ENCODE measurements at places on chromosomes 1 and 21.

- DNase-seq = no peak
These were observed 43.7 kb downstream of the ST7L start for GRCh38 chr1:112575154-112575804.

GRCh38 chr1:56404066-56404465, 175.3 kb downstream of the PLPP3 start:
- DNase-seq = no peak

- no peak for DNase-seq
These were observed 41.3 kb downstream of the TBCE start for GRCh38 chr1:235408503-235408960.

GRCh38 chr1:81327743-81328142, 473.0 kb upstream of the ADGRL2 start:
- no peak for DNase-seq

GRCh38 chr1:226627050-226627755, 78.6 kb downstream of the STUM start:
- no peak for DNase-seq

- no peak for DNase-seq
These were observed 26.5 kb downstream of the APP start for GRCh38 chr21:26144031-26144430.

GRCh38 chr1:33819290-33819912, 44.5 kb upstream of the HMGB4 start:
- no peak for DNase-seq

- DNase-seq = no peak
These were observed 43.8 kb downstream of the C1orf198 start for GRCh38 chr1:230824551-230824918.

DNA sequence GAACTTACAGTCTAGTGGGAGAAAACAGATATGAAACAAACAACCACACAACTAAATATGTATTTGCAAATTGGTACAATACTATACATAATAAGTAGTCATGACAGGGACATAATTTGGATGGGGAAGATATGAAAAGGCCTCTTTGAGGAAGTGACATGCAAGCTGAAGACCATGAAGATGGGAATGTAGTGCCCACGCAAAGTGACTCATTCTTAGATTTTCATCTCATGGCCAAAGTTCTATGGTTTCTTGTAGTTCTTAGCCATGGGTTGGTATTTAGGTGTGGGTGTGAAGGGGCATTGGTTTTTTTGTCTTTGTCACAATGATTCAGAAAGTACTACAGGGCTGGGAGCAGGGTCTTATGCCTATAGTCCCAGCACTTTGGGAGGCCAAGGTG, 105.4 kb upstream of the FAM78B start:
- no peak for DNase-seq

GRCh38 chr1:167196166-167196565, 24.5 kb upstream of the POU2F1 start:
- no peak for DNase-seq

GRCh38 chr1:178961331-178961730, 64.4 kb upstream of the FAM20B start:
- no peak for DNase-seq

- DNase-seq = peak; percentile 80
These were observed 296 bp upstream of the RNPEP start for GRCh38 chr1:201982082-201982622.

GRCh38 chr1:94713472-94714141, 106.5 kb upstream of the SLC44A3 start:
- DNase-seq = no peak

DNA sequence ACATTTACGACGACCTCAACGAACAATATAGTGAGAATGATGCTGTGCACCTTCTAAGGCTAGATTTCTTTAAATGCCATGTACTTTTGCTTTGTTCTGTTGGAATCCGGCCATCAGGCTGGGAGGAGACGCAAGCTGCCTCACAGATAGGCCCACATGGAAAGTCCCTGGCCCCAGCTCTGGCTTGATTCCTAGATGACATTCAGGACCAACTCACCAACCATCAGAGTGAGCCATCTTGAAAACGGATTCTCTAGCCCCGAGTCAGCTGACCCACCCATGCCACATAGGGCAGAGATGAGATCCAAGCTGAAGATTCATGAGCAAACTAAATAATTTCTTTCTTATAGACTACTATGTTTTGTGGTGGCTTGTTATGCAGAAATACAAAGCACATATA, 164.4 kb downstream of the ZNF281 start:
- no peak for DNase-seq

DNA sequence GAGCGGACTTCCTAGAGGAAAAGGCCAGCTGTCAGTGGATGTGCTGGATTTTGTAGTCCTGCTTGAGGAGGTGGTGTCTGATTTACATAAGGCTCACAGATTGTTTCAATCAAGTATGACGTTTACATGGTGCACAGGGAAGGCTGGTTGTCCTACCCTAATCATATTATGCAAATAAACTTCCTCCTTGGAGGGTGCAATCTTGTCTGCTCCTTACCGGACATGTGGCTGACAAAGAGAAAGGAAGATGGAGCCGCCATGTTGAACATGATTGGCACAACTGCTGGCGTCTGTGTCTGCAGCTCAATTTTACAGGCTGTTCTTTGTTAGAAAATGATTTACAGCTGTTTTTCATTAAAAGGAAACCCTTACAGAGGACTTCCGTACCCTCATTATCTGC, 1656.1 kb downstream of the KCNT2 start:
- no peak for DNase-seq

GRCh38 chr1:49111931-49112330, 335.2 kb upstream of the BEND5 start:
- no peak for DNase-seq

GRCh38 chr1:162297208-162297607, 79.4 kb downstream of the SPATA46 start:
- DNase-seq = no peak

DNA sequence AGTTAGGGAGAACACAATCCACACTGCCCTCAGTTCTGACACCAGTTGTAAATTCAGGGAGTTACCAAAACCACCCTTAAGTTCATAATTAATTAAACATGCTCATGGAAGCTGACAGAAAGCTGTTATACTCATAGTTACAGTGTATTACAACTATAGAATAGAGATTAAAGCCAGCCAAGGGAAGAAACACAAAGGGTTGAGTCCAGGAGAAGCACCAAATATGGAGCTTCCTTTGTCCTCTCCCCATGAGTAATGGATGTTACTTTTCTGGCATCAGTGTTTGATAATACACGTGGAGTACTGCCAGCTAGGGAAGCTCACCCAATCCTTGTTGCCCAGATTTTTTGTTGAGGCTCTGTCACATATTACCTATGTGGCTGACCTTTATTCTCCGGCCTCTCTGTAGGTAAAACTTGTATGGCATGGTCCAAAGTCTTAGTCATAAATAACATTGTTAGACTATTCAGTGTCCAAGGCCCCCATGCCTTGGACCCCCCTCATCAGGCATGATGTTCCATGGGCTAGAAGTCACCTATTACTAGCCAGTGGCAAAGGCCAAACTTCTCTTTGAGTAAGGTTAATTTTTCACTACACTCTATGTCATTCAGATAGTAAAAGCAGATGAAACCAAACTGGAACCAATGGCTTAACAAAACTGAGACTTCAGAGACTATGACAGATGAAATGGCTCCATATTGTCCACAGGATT, 175.7 kb downstream of the GPR52 start:
- DNase-seq = no peak

DNA sequence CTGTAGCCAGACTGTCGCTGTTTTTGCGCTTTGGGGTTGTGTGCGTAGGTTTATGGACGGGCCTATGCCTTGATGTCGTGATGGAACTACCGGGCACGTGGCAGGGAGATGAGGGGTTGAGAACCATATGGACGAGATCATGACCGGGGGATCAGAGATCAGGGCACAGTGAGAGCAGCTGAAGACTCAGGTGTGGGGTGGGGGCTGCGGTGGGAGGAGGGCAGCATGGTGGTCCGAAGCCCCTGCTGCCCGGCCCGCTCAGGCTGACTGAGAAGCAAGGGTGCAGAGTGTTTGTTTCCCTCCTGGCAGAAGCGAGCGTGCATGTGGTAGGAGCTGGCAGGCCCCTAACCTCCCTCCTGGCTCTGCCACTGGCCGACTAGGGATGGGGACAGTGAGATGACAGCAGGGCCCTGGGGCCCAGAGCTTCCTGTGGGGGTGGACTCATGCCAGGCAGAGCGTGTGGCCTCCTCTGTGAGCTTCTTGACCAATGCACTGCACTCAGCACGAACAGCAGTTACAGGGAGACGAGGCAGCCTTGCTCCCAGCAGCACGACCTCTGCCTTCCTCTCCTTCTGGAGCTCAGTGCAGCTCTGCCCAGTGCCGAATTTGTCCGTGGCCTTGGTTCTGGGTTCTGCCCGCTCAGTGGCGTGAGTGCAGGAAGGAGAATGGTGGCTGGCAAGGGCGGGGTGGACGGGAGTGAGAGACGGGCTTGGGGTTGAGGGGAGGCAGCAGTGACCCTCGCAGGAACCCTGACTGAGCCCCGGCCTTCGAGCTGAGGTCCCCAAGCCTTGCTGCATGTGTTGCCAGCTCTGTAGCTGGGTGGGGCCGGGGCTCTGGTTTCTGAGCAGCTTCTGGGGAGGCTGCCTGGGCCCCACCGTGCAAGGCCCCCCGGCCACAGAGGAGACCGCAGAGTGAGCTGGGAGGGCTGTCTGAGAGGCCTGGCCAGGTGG, 22.2 kb upstream of the LRRC3 start:
- no peak for DNase-seq

- peak; percentile 78 for DNase-seq
These were observed 2.7 kb downstream of the TMEM200B start for GRCh38 chr1:29120947-29121485.

- no peak for DNase-seq
These were observed 136.6 kb upstream of the CD34 start for GRCh38 chr1:208047476-208047934.

DNA sequence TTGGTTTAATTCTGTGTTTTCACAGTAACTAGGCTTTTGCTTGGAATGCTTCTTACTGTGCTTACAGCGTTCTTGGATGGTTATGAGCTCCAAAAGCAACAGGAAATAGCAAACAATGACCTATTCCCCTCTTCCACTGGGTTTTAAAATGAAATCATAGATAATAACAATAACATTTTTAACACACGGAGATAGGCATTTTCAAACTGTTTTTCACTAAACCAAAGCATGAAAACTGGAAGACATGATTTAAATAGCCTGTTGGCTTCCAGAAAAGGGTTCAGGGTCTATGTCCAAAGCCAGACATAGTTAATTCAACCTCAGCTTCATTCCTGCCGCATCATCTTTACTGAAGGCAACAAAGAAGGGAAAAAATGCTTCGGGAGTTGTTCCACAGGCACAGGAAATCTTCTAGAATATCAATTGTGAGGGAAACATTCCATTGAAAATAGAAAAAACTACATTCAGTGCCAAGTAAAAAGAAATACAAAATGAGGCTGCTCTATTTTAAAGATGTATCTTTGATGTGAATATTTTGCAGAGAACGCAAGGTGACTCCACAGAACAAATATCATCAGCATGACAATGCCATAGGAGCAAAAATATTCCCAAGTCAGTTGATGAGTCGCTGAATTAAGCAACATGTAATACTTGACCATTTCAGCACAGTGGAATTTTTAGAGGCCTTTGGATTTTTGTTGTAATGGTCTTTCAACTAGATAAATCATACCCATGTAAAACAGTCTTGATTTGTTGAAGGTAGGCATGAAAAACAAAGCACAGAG, 80.7 kb downstream of the NID1 start:
- no peak for DNase-seq

- DNase-seq = peak; percentile 39
These were observed 4.9 kb downstream of the TMEM9 start for GRCh38 chr1:201149400-201149799.

DNA sequence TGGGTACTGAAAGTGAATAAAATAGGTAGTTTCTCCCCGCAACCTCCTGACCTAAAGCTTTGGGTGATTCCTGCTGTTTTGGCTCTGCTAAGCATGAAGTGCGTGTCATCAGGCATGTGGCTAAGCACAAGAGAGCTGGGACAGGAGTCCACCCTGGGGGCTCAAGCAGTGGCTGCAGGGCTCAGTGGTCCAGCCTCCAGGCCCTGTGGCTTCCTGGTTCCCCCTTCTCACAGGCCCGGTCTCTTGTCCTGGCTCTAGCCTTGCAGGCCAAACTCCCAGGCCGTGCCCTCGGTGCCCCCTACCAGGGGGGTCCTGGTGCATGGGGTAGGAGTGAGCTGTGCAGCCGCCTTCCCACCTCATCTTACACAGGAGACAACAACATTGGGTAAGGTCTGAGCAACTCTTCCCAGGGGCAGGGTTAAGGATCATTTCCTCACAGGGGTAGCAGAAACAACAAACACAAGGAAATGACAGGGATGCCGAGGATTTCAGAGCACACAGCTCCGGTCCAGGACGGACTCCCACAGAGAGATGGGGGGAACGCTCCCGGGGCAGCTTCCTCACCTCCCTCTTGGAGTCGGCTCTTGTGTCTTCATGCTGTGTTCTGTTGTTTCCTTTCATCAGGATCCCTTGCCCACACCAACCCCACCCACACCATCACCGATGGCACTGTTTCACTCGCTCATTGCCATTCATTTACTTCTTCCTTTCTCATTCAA, 19.8 kb upstream of the SLC2A1 start:
- DNase-seq = no peak

GRCh38 chr21:39657091-39657689, 44.5 kb downstream of the B3GALT5 start:
- DNase-seq = no peak

DNA sequence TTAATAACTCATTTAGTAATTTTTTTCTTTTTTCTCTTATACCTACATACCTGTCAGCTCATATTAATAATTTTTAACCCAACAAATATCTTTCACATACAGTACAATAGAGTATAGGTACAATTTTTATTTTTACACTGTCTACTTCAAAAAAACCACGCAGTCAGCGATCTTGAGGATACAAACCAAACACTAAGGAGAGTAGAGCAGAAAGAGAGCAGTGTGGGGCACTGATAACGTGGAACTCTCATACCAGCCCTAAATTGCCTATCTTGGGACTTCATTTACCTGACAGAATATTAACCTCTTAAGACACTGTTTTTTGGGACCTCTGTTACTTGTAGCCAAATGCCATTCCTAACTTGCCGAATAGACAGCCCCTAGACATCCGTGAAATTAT, 5.5 kb downstream of the TRMT1L start:
- no peak for DNase-seq

GRCh38 chr1:16091296-16091695, 17.8 kb upstream of the FAM131C start:
- no peak for DNase-seq

- peak; percentile 1 for DNase-seq
These were observed 434.6 kb upstream of the CHRM3 start for GRCh38 chr1:238951809-238952208.

Data from activated CD4-positive, alpha-beta T cell treated with anti-CD3 and anti-CD28 coated beads, Interleukin-2, Interleukin-6, amounts not matched to agents 100 ng/mL and 50 ng/mL, durations not matched to agents 16 hours and 8 hours (primary cell).